ENCODE measurements at places on chromosomes 1 and 21.

DNA sequence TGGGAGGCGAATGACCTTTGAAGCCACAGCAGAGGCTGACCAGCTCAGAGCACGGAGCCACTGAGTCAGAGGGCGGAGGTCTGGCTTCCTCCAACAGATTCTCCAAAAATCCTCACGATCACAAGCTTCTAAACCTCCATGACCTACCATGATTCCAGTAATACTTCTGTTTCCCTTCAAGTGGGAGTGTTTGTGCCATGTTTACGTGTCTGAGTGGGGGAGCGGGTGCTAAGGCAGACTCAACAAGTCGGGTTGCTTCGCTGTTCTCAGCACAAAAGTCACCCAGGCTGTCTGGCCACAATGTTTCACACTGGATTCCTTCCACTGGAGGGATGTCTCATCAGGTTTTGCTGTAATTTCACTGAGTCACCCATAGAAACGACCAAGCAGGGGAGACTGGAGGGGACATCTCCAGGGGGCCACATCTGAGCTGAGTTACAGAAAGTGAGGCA lies 86.2 kb downstream of the SLC66A1 start:
- no peak for DNase-seq

GRCh38 chr21:43317959-43318358 lies 109.0 kb downstream of the SIK1 start:
- DNase-seq = no peak

- no peak for DNase-seq
These were observed 148.7 kb downstream of the RUNX1 start for GRCh38 chr21:34900376-34900775.

GRCh38 chr1:5391725-5392124 lies 600.5 kb downstream of the NPHP4 start:
- DNase-seq = no peak

DNA sequence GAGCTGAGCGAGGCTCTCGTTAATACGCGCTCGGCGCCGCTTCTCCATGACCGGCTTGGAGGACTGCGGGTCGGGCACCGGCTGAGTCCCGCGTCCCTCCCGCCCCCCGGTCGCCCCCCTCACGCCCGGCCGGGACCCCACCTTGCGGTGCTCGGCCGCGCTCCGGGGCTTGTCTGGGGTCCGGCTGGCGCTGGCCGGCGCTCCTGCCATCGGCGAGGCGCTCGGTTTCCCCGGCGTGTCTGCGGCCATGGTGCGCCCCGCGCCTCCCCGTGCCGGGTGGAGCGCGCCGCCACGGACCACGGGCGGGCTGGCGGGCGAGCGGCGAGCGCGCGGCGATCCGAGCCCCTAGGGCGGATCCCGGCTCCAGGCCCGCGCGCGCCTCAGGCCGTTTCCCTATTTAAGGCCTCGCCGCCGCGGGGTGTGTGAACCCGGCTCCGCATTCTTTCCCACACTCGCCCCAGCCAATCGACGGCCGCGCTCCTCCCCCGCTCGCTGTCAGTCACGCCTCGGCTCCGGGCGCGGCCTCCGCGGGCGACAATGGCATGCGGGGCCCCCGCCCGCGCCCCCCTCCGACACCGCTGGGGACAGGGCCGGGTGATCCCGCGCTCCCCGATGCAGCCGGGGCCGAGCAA lies at the start of gene HES4:
HES4 (minus strand) TSS at position 373 of the 632 bp plus-strand sequence; CDS start at position 249, 124 bp downstream.
- DNase-seq = peak; percentile 54

DNA sequence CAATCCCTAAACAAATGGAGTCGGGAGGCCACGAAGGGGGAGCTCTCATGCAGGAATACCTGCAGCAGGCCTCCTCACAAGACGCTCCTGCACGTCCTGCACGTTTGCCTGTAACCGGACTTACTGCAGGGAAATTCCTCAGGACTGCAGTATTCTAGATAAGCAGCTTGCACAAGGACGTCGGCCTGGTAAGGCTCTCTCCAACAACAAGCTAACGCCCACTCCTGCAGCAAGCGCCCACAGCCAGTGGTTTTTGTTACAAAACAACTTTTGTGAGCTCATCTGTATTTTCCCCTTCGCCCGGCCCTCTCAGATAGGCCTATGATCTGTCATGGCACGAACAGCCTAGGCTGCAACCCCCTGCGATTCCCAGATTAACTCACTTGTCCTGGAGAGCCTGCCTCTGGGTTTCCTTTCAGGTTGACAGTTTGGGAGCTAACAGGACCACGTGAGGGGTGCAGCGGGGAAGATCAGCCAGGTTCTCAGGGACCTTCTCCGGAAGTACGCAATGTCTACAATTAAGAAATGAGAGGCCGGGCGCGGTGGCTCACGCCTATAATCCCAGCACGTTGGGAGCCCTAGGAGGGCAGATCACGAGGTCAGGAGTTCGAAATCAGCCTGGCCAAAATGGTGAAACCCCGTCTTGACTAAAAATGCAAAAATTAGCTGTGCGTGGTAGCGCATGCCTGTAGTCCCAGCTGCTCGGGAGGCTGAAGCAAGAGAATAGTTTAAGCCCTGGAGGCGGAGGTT lies 921 bp upstream of the MIB2 start:
- peak; percentile 53 for DNase-seq

DNA sequence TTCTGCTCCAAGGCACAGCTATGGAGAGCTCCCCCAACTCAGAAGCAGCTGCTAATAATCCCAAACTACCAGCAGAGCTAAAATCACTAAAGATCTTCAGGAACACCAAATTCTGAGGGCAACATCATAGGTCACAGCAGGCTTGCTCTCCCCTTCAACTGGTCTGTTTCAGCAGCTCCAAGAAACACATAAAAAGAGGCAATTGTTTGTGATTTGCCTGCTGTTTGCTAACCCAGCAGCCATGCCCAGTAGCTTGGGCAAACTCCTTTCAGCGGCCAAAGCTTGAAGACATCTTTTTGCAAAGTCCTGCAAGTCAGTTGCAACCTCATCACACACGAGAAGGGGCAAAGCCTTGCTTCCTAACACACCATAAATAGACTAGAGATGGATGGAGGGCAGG lies 8.9 kb downstream of the ERI3 start:
- DNase-seq = no peak

DNA sequence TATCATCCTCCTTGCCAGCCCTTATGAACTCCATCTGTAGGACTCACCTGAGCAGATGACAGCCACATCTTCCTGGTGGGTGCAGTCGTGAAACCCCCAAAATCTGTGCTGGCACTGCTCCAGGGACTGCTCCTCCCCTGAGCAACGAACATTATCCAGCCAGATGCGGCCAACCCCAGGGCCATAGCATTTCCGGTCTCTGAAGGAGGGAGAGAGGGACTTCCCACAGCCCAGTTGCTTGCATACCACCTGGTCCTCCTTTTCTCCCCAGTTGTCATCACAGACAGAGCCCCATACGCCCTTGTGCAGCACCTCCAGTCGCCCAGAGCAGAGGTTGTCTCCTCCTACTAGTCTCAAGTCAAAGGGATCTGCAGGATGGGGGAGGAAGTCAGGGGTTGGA lies 8.5 kb downstream of the CD5L start:
- no peak for DNase-seq

DNA sequence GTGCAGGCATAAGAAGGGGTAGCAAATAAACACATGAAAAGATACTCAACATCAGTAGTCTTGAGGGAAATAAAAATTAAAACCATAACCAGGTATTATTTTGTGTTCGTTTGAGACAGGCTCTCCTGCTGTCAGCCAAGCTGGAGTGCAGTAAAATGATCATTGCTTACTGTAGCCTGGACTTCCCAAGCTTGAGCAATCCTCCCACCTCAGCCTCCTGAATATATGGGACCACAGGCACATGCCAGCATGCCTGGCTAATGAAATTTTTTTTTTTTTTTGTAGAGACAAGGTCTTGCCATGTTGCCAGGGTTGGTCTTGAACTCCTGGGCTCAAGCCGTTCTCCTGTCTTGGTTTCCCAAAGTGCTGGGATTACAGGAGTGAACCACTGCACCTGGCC lies 108.0 kb downstream of the DNM3 start:
- DNase-seq = no peak

DNA sequence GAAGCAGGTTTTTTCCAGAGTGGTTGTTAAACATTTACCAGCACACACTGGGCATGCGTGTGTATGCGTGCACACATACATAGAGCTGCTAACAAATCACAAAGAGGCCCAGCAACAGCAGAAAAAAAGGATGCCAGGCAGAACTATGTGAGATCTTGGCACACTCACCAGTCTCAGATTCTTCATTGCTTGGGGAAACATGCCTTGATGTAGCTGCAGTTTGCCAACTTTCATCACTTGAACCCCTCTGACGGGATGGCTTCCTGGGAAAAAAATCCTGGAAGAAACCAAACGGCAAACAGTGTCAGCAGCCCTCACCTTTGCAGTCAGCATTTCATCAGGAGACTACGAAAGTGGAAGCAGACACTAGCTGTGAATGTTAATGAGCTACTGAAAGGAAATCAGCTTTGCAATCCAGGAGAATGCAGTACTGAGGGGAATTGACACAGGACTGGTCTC lies 609.1 kb downstream of the KIF26B start:
- DNase-seq = no peak

DNA sequence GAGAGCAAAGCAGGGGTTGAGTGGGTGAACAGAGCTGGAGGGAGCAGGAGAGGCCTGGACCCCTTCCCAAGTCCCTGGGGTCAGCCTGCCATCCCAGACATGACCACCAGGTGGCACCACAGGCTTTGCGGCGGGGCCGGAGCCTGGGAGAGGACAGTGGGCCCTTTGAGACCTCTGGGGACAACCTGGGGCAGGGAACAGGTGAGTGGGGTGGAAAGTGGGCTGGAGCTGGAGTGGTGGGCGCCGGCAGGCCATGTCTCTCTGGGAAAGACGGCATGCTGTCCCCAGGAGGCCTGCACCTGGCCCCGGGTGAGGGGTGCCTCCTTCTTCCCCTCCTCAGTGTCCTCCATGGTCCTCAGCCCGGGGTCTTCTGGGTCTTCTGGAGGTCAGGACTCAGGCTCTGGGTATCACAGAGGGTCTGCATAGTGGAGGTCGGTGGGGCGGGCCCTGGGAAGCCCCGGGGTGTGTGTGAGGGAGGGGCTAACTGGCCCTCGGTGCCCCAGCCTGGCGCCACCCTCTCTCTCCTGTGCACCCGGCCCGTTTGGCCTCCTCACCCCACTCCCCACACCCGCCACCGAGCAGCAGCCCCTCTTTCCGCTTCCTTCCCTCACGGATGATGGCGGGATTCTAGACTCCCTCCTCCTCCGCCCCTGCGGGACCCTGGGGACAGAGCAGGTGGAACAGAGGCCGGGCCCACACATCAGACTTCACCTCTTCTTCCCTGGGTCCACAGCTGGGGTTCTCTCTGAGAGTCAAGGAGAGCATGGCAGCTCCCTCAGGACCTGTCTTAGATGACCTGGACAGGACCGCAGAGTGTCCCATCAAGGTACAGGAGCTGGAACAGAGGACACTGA lies 28.5 kb upstream of the PKP1 start:
- peak; percentile 49 for DNase-seq

GRCh38 chr21:42974832-42975820 lies 764 bp downstream of the PKNOX1 start:
- DNase-seq = peak; percentile 64

- DNase-seq = no peak
These were observed 159.9 kb upstream of the AJAP1 start for GRCh38 chr1:4494558-4494957.

GRCh38 chr1:180927841-180928240 lies 15.1 kb downstream of the KIAA1614 start:
- DNase-seq = no peak

GRCh38 chr1:16315437-16315836 lies 36.8 kb downstream of the FBXO42 start:
- no peak for DNase-seq

- no peak for DNase-seq
These were observed 2.3 kb downstream of the PTPRU start for GRCh38 chr1:29238620-29239002.

GRCh38 chr1:117398957-117399356 lies 31.7 kb downstream of the MAN1A2 start:
- DNase-seq = no peak

GRCh38 chr1:109163551-109163950 lies 49.6 kb downstream of the ELAPOR1 start:
- no peak for DNase-seq

All from CD8-positive, alpha-beta memory T cell (primary cell).